ENCODE measurements at places on chromosomes 13 and 19.

- H3K36me3 ChIP-seq, result peaks cover 6% of the 10 kb centered on the region
- DNase-seq, result peak; percentile 68
- H3K27ac ChIP-seq, result peak overlapping the region; percentile 87
- H3K27me3 ChIP-seq, result no peaks in the 10 kb centered on the region
- peaks cover 49% of the 10 kb centered on the region for H3K4me1 ChIP-seq
- H3K4me3 ChIP-seq, result no peak overlapping the region
Measured at GRCh38 chr19:38674388-38675171, 27.1 kb downstream of the ACTN4 start.

DNA sequence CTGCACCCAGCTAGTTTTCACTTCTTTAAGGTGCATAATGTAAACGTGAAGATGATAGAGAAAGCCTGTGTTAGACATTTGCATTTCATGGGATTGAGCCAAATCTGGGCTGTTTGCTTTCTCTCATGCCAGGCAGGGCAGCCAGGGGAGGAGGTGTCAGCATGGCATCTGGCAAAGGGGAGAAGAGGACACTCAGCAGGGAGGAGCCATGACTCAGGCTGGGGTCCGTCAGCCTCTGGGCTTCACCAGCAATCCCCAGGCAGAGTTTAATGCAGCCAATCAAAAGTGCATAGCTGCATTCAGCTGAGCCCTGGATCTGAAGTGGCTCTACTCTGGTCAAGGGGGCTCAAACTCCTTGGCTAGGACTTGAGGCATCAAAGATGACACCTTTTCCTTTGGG is 23.5 kb downstream of the EBPL start:
- peaks cover 4% of the 10 kb centered on the region for H3K4me1 ChIP-seq
- no peak overlapping the region for H3K27ac ChIP-seq
- no peak overlapping the region for H3K4me3 ChIP-seq
- no peak for DNase-seq

DNA sequence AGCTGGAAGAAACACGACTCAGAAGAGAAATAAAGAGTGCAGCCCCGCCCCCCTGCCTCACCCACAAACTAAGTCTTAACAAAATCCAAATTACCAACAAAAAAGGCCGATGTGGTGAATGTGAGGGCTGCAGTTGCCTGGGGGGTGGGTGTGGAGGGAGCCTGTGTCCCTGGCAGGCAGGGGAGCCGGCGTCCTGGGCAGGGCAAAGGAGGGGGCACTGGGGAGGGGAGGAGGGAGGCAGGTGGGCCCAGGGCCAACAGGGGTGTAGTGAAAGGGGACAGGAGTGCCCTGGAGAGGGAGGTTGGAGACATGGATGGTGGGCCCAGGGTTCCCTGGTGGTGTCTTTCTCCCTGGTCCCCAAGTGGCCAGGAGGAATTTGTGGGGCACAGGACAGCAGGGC is 4.0 kb downstream of the IRGC start:
- H3K27ac ChIP-seq, result no peak overlapping the region
- H3K4me3 ChIP-seq, result no peak overlapping the region
- peaks cover 2% of the 10 kb centered on the region for H3K27me3 ChIP-seq
- H3K4me1 ChIP-seq, result peaks cover 2% of the 10 kb centered on the region
- no peaks in the 10 kb centered on the region for H3K36me3 ChIP-seq
- no peak for DNase-seq

DNA sequence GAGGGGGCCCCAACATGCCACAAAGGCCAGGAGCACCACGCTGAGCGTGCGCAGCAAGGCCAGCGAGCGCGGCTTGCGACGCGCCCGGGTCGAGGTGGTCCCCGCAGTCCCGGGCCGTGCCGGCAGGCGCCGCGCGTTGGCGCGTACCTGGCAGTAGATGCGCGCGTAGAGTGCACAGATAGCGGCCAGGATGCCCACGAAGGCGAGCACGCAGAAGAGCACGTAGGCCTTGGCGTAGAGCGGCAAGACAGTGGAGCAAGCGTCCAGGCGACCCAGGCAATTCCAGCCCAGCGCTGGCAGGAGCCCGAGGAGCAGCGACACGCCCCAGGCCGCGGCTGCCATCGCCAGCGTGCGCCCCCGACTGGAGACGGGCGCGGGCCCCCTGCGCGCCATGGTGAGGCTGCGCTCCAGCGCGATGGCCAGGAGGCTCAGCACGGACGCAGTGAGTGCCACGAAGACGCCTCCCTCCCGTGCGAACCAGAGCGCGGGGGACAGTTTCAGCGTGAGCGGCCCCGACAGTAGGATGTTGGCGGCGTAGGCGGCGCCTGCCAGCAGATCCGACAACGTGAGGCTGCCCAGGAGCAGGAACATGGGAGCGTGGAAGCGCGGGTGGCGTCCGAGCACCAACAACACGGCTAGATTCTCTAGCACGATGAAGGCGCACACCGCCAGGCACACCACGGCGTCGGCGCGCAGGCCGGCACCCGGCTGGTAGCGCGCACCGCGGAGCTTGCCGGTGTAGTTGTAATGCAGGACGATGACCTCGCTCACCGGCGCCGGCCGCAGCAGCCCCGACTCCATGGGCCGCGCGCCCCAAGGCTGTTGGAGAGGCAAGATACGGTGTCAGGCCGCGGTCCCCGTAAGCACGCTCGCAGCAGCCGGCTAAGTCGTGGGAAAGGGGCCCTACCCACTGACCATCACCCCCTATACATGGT is 2.8 kb downstream of the S1PR5 start:
- peaks cover 23% of the 10 kb centered on the region for H3K4me1 ChIP-seq
- H3K27me3 ChIP-seq, result peaks cover 14% of the 10 kb centered on the region
- H3K4me3 ChIP-seq, result no peak overlapping the region

DNA sequence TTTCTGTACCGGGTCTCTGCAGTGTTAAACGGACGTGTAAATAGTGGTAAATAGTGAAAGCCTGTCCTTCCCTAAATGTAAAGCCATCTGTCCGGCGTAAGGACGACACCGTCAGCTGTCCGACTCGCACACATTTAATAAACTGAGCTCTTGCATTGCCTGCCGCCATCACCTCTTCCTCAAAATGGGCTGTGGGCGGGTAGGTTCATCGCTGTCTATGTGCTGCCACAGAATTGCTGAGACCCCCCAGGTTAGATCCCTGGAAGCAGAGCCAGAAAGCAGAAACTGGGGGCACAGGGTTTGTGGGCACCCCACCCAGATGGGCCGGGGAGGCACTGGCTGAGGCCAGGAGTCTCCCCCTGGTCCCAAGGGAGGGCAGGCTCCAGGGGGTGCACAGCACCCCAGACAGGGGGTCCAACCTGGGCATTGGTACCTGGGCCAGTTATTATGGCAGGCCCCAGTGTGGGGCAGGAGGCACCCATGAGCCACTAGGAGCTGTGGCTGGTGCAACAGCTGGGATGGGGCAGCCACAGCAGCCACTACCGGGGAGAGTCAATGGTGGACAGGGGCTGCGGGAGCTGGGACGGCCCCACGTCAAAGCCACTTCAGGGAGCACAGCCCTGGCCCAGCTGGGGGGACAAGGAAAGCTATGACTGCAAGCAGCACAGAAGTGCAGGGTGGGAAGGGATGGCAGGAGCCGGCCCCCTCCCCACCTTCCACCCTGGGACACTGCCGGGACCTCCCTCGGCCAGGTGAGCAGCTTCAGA is 5.7 kb downstream of the C19orf25 start:
- H3K4me1 ChIP-seq, result peaks cover 56% of the 10 kb centered on the region
- H3K4me3 ChIP-seq, result no peak overlapping the region
- H3K36me3 ChIP-seq, result peaks cover 38% of the 10 kb centered on the region
- no peak for DNase-seq

- no peak overlapping the region for H3K4me3 ChIP-seq
- H3K36me3 ChIP-seq, result no peaks in the 10 kb centered on the region
- peaks cover 3% of the 10 kb centered on the region for H3K4me1 ChIP-seq
- no peak for DNase-seq
Measured at GRCh38 chr13:50361282-50361681, 346.0 kb downstream of the KCNRG start.

DNA sequence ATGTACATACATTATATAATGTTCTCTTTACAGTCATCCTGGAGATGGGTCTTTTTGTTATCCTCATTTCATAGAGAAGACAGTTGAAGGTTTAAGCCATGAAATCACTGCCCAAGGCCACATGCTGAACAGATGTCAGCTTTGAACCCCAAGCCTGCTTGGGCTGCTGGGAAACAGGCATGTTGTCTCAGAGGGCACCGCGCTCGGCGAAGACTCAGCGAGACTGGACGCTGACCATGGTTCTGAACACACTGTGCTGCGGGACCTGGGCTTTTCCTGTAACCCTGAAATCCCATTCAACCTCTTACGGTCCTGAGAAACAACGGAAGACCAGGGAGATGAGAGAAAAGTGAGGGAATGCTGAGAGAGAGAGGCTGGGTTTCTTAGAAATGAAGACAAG is 27.3 kb downstream of the LRFN3 start:
- DNase-seq, result peak; percentile 68
- H3K27me3 ChIP-seq, result peaks cover 14% of the 10 kb centered on the region
- H3K4me1 ChIP-seq, result peaks cover 4% of the 10 kb centered on the region
- no peak overlapping the region for H3K27ac ChIP-seq
- no peaks in the 10 kb centered on the region for H3K36me3 ChIP-seq

- no peak overlapping the region for H3K4me3 ChIP-seq
- H3K4me1 ChIP-seq, result no peaks in the 10 kb centered on the region
- DNase-seq, result no peak
- H3K36me3 ChIP-seq, result no peaks in the 10 kb centered on the region
- H3K27ac ChIP-seq, result no peak overlapping the region
Measured at GRCh38 chr13:33758113-33758512, 59.8 kb upstream of the RFC3 start.

DNA sequence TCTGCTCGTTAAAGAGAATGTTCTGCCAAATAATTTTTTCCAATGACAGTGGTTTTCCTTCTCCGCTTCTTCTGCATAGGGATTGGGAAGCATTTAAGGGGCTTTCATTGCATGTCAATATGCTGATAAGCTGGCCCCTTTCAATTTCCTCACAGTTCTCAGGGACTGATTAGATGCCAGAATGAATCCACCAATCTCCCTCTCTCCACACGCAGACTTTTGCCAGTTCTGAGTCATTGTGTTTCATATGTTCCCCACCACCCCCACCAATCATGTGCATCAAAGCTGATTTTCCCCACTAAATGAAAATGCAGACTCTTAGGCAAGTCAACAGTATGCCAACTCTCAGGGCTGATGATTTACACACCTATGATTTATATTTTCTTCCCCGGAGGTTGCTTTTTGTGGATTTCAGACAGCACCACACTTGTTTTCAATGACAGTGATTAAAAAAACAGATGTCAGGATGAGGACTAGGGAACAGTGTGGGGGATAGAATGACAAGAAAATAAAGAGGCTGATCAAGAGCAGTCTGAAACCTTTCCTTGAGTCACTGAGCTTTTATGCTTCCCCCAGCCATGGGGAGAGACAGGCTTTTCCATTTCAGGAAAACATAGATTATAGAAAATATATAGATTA is 47.9 kb upstream of the C13orf42 start:
- H3K27me3 ChIP-seq, result peaks cover 18% of the 10 kb centered on the region
- H3K27ac ChIP-seq, result no peak overlapping the region
- no peaks in the 10 kb centered on the region for H3K36me3 ChIP-seq
- H3K4me3 ChIP-seq, result peak overlapping the region; percentile 53

DNA sequence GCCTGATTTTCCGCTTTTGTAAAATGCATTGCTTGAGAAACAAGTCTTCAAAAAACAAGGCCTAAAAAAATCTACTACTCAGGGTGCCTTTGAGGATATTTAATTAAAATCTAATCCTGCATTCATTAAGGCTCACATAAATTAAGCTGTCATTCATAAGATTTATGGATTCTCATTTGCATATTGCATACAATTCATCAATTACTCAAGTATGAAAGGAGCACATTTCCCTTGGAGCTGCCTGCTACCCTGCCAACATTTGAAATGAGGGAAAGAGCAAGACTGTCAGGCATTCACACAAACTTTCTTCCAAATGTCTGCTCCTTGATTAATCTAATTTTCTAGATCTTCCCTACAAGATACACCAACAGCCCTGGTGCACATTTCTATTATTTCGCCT is 140.0 kb downstream of the DACH1 start:
- H3K4me3 ChIP-seq, result no peak overlapping the region
- no peaks in the 10 kb centered on the region for H3K36me3 ChIP-seq
- no peaks in the 10 kb centered on the region for H3K27me3 ChIP-seq
- H3K27ac ChIP-seq, result no peak overlapping the region

DNA sequence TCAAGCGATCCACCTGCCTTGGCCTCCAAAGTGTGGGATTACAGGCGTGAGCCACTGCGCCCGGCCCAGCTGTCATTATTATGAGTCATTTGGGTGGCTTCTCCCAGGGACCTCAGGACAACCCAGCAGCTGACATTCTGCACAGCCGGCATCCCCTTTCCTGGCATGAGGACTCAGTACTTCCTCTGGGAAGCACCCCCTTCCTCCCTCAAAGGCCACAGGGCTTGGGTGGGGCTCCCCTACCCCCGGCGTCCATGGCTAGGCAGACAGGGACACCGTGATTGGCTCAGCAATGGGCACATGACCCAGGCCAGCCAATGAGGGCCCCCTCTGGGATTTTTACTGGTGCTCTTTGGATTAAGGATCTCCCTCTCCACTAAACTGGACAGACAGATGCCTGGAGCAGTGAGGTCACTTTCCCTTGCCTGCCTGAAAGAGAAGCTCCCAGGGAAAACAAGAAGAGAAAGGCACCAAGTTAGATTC is 6.0 kb downstream of the KANK2 start:
- peaks cover 43% of the 10 kb centered on the region for H3K4me1 ChIP-seq
- peaks cover 53% of the 10 kb centered on the region for H3K36me3 ChIP-seq
- H3K27ac ChIP-seq, result peak overlapping the region; percentile 87
- DNase-seq, result peak; percentile 86

GRCh38 chr13:48560657-48561337 is 27.9 kb upstream of the RCBTB2 start:
- H3K4me3 ChIP-seq, result no peak overlapping the region
- DNase-seq, result no peak
- H3K27me3 ChIP-seq, result no peaks in the 10 kb centered on the region
- H3K27ac ChIP-seq, result no peak overlapping the region
- no peaks in the 10 kb centered on the region for H3K4me1 ChIP-seq
- no peaks in the 10 kb centered on the region for H3K36me3 ChIP-seq

GRCh38 chr19:1377176-1377964 is 6.3 kb upstream of the NDUFS7 start:
- H3K4me3 ChIP-seq, result no peak overlapping the region
- peaks cover 14% of the 10 kb centered on the region for H3K4me1 ChIP-seq
- DNase-seq, result no peak

GRCh38 chr13:114151031-114151430 is 18.6 kb upstream of the RASA3 start:
- no peak overlapping the region for H3K27ac ChIP-seq
- H3K4me3 ChIP-seq, result no peak overlapping the region
- H3K36me3 ChIP-seq, result no peaks in the 10 kb centered on the region
- no peak for DNase-seq

GRCh38 chr19:32647361-32647760 is 27.6 kb downstream of the ANKRD27 start:
- no peaks in the 10 kb centered on the region for H3K27me3 ChIP-seq
- no peak overlapping the region for H3K27ac ChIP-seq
- H3K36me3 ChIP-seq, result peaks cover 62% of the 10 kb centered on the region
- no peak overlapping the region for H3K4me3 ChIP-seq
- peaks cover 3% of the 10 kb centered on the region for H3K4me1 ChIP-seq

DNA sequence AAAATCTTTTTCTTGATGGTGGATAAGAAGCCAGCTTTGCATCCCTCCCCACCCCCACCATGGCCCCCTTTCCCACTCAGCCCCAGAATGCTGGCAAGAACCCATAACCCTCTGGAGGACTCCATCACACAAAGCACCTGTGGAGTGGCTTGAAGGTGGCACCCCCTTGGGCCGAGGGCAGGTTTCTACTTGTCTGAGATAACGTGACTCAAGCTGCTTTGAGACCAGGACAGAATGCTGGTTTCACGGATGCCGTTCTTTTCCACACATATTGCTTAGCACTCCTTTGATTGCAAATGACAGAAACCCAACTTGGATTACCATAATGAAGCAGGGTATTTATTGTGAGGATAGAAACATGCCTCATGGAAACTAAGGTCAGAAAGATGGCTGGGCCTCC is 82.2 kb downstream of the LACC1 start:
- no peak overlapping the region for H3K27ac ChIP-seq
- H3K4me1 ChIP-seq, result no peaks in the 10 kb centered on the region
- no peaks in the 10 kb centered on the region for H3K27me3 ChIP-seq
- H3K4me3 ChIP-seq, result no peak overlapping the region
- H3K36me3 ChIP-seq, result no peaks in the 10 kb centered on the region
